LHCN-M2 (cell line): ENCODE measurements at places on chromosomes 5 and 9. TPM values are rescaled to one million over a fixed set of nuclear protein-coding genes. Genes with fewer than 3 reads are reported as not detected.
A peak's percentile ranks its signal among the peaks of the same experiment; 100 is the strongest.

Gene TIGD6
- 5.6 and 6.9 TPM in 2 replicates for total RNA-seq

Gene SOX30
- 0.06 TPM in 1 of 2 replicates, not detected in the other for total RNA-seq

Gene RXRA
- total RNA-seq: 19.1 and 20.4 TPM in 2 replicates

- DNase-seq: no peak
Measured at GRCh38 chr5:64859881-64860280, 91.2 kb downstream of the CWC27 start.

GRCh38 chr9:118306801-118307200 lies 602.6 kb downstream of the TLR4 start:
- DNase-seq: no peak

- no peak for DNase-seq
Measured at GRCh38 chr5:6567835-6568234, 65.0 kb downstream of the NSUN2 start.

DNA sequence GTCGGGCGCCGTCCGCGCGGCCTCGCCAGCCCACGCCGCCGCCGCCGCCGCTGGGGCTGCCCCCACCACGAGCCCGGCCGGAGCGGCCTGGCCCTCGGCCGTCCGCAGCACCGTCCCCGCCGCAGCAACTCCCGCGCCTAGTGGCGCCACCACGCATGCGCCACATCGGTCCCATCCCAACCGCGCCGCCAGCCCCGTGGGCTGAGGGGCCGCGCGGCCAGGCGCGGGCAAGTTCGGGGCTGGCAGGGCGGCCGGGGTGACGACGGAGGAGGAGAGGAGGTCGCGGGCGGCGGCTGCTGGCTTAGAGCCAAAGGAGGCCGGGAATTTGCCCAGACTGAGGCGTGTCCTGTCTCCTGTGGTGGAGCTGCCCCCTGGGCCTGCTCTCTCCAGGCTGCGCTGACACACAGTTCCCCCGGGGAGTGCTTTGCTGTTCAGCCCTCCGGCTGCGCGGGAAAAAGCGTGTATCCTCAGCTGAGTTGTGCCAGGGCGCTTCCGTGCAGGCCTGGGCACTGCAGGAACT lies at the start of gene TUSC1:
Gene TUSC1, minus strand, starts transcription at position 298 of the 520 bp plus-strand sequence. Its CDS starts 132 bp downstream, at position 166.
- peak; percentile 84 for DNase-seq

DNA sequence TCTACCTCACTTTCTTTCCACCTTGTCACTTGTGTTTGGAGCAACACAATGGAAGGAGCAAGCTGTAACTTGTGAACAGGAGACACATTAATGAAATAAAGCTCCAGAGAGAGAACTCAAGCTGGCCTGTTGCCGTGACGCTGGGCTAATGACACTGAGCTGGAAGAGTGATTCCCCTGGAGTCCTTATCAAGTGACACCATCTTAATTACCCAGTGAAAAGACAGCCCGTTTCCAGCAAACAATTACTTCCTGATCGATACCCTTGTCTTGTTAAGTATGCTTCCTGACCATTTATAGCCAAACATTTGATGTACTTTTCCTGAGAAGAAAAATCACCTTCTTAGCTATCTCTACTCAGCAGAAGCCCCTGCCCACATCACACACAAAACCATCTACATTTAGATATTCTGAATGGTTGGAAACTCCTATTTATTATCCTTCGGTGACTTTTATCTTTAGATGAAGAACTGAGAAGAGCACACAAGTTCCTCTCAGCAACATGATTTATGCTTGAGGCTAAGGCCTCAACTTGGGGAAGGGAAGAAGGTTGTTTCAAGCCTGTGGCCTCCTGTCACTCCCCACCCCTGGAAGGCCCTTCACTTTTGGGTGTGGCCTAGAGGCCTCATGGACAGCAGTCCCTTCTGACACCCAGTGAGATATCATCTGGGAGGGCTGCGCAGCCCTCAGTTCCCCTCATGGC lies 34.1 kb downstream of the CRHBP start:
- DNase-seq: no peak

GRCh38 chr9:96450613-96451528 lies 902 bp downstream of the HABP4 start:
- peak; percentile 15 for DNase-seq
